Urinary bladder (tissue), 4 donors: ENCODE measurements at places on chromosomes 4 and X. TPM values are rescaled to one million over a fixed set of nuclear protein-coding genes. Genes with fewer than 3 reads are reported as not detected.

TRIM2 gene
- total RNA-seq = 119 TPM

AFF2 gene
- 7.0 TPM for total RNA-seq

DDX53 gene
- not detected for total RNA-seq

RHOXF2B gene
- not detected for total RNA-seq

SSX2B gene
- not detected for total RNA-seq
